ENCODE measurements at places on chromosomes 1 and 21.

DNA sequence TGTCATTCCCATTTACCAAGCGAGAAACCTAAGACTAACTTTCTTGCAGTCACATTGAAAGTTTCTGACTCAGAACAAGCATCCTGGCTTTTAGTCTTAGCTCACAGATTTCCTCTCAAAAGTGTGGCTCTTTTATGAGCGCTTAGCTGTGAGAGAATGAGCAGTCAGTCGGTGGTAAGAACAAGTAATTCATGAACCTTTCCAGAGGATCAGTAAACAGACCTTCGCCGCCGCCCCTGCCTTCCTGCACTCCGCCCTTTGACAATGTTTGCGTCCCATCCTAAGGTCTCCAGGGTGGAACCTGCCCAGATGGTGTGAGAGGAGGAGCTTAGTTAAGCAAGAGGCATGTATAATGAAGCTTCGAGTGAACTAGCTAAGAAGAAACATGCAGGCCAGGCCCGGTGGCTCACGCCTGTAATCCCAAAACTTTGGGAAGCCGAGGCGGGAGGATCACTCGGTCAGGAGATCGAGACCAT lies 142.4 kb downstream of the GLUL start:
- no peak for DNase-seq

GRCh38 chr21:43375006-43375836 lies 51.7 kb downstream of the SIK1 start:
- DNase-seq, result no peak

DNA sequence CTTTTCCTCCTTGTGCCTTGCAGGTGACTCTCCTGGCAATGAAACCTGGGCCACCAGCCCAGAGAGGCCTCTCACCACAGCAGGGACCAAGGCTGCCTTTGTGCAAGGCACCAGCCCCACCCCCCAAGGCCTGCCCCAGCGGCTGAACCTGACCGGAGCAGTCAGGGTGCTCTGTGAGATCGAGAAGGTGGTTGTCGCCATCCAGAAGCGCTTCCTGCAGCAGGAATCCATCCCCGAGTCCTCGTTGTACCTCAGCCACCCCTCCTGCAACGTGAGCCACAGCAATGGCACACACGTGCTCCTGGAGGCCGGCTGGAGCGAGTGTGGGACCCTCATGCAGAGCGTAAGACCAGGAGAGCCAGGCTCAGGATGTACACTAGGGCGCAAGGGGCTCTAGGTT lies 51.7 kb downstream of the UMODL1 start:
- DNase-seq, result no peak

GRCh38 chr1:52476943-52477342 lies 72.5 kb downstream of the PRPF38A start:
- DNase-seq, result no peak

- no peak for DNase-seq
Measured at GRCh38 chr1:174768516-174768915, 231.2 kb upstream of the CACYBP start.

DNA sequence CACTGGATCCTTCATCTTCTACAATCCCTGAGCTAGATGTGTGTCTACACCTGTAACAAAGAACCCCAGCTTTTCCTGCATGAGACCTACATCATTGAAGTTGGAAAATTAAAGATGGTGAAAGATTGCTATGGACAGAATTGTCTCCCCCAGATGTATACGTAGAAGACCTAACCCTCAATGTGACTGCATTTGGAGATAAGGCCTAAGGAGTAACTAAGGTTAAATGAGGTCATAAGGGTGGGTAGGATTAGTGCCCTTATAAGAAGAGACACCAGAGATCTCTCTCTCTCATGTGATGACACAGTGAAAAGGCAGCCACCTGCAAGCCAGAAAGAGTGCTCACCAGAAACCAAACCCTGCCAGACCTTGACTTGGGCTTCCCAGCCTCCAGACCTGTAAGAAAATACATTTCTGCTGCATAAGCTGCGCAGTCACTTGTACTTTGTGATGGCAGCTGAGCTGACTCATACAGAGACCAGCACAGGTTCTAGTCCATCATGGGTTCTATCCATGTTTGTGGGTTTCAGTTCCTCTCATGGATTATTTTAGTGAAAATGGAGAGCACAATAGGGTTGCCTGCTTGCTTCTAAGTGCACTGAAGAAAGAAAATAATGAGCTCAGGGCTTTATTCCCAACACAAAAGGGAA lies 180.8 kb downstream of the TPR start:
- DNase-seq, result no peak

- DNase-seq, result no peak
Measured at GRCh38 chr1:167618789-167619188, 11.2 kb upstream of the RCSD1 start.

- DNase-seq, result no peak
Measured at GRCh38 chr21:39094087-39094780, 89.0 kb downstream of the PSMG1 start.

GRCh38 chr1:241730031-241730430 lies 78.0 kb downstream of the WDR64 start:
- DNase-seq, result no peak

GRCh38 chr1:93331412-93331811 lies 14.3 kb upstream of the DR1 start:
- no peak for DNase-seq

DNA sequence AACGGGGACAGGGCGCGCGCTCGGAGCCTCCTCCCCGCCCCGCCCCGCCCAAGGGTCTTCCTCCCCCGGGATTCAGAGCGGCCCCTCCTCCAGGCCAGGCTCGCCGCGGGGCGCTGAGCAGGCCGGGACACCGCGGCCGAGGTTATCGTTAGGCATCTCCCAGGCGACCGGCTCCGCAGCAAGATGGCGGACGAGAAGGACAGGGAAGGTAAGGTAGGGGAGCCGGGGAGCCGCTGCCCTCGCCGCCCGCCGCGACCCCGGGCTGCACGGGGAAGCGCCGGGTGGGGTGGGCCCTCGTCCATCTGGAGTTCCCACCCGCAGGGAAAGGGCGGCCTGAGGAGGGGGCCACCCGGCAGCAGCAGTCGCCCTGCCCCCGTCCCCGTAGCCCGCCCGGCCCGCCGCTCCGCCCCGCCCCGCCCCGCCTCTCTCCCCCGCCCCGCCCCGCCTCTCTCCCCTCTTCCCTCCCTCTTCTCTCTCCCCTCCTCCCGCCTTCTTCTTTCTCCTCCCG lies 105.9 kb upstream of the HNRNPU start:
- DNase-seq, result peak; percentile 91

DNA sequence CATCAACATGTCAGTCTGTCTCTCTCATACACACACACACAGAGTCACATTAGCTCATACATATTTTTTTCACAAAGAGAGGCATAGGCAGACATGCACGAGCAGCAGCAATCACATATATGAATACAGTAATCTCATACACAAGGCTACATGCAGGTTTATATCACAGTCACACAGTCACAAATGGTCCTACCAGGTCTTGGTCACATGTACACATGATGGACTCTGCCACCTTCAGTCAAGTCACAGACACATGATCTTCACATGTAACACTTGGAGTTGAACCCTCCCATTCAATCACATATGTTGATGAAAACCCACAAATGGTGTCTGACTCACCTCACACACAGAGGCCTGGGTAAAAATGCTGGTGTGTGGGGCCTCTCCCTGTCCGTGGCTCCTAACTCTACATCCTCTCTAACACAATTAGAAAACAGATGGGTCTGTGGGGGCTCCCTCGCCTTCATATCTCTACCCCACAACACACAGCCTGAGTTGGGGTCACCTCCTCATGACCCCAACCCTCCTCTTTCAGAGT lies 27.9 kb downstream of the RIMS3 start:
- no peak for DNase-seq

DNA sequence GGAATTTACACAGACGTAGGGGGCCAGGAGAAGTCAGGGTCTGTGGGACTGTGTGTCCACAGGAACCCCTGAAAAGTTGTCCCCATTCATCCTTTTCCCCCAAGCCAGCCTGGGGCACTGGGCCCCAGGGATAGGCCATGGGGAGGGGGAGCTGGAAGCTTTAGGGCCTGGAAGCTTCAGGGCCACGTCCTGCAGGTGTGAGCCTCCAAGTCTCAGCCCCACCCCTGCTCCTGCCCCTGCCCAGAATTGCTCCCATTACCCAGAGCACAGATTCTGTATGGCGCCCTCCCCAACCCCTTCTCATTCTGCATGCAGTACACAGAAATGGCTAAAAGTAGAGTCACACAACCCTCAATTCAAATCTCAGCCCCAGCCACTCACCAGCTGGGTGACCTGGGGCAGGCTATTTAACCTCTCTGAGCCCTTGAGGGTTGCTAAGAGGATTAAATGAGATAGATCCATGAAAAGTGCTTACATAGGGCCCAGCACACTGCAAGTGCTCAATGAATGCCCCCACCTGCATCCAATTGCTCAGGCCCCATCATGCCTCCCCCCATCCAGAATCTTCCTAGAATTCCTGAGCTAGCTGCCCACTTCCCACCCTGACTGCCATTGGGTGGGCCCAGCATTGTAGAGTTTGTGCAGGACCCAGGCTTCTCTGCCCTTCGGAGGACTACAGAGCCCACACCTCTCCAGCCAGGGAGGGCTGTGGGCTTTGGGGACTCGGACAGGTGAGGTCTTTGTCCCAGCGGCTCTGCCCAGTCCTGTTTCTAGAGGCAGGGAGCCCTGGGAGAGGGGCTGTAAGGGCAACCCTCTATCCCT lies 6.5 kb downstream of the RAP1GAP start:
- DNase-seq, result no peak

- no peak for DNase-seq
Measured at GRCh38 chr1:78292361-78292760, 198.4 kb upstream of the PTGFR start.
